ENCODE measurements at places on chromosomes 5 and 9. TPM values are rescaled to one million over a fixed set of nuclear protein-coding genes. Genes with fewer than 3 reads are reported as not detected.
A peak's percentile ranks its signal among the peaks of the same experiment; 100 is the strongest.

DNA sequence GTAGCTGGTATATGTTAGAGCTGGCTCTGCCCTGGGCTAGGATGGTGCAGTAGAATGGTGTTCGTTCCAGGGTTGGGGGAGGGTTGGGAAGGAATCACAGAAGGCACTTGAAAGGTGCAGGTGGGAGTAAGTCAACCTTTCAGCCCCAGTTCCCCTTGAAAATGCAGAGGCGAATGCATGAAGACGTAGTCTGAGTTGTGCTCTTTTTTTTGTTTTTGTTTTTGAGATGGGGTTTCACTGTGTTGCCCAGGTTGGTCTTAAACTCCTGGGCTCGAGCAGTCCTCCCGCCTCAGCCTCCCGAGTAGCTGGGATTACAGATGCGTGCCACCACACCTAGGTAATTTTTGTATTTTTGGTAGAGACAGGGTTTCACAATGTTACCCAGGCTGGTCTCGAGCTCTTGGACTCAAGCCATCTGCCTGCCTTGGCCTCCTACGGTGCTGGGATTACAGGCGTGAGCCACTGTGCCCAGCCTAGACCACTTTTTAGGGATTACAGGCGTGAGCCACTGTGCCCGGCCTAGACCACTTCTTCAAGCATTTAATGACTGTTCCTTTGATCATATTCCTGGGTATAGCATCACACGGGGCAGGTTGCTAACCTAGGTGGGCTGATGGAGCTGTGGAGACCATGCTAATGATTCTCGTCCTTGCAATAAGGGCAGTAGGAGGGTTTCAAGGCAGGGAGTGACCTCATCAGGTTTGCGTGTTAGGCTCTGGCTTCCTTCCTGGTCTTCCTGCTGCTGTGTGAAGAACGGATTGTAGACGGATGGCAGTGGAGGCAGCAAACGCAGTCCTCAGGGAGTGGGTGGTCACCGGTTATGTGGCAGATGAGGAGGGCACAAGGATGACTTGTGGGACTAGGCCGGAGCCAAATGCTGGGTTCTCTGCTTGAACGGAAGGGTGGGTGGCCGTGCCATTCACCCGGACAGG, 13.7 kb downstream of the EHMT1 start:
- H3K4me1 ChIP-seq = no peaks in the 10 kb centered on the region
- H3K27ac ChIP-seq = no peak overlapping the region
- H3K4me3 ChIP-seq = no peak overlapping the region
- no peaks in the 10 kb centered on the region for H3K36me3 ChIP-seq

- no peak overlapping the region for H3K27ac ChIP-seq
- DNase-seq = no peak
- H3K27me3 ChIP-seq = no peaks in the 10 kb centered on the region
Observed at GRCh38 chr5:5787373-5787772, 364.9 kb downstream of the ICE1 start.

DNA sequence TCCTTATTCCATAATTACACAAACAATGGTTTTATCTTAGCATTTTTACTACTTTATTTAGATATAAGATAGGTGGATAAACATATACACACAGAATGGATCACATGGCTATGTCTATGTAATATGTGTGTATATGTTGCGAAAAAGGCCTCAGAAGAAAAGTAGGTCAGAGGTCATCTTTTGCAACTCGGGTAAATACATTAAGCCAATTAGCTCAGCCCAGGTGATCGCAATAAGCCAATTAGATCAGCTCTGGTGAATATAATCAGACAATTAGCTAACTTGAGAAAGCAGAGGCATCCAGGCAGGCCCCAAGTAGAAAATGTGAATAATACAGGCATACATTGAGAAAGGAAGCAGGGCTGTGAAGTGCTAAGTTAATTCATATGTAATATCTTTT, 24.3 kb downstream of the SLCO4C1 start:
- H3K4me1 ChIP-seq = peaks cover 12% of the 10 kb centered on the region
- DNase-seq = peak; percentile 70
- no peaks in the 10 kb centered on the region for H3K36me3 ChIP-seq
- peaks cover 23% of the 10 kb centered on the region for H3K27me3 ChIP-seq
- no peak overlapping the region for H3K4me3 ChIP-seq
- H3K27ac ChIP-seq = no peak overlapping the region

- H3K27me3 ChIP-seq = no peaks in the 10 kb centered on the region
- no peak for DNase-seq
- H3K4me1 ChIP-seq = no peaks in the 10 kb centered on the region
- H3K4me3 ChIP-seq = no peak overlapping the region
- H3K36me3 ChIP-seq = no peaks in the 10 kb centered on the region
Observed at GRCh38 chr5:142132916-142133315, 24.3 kb downstream of the NDFIP1 start.

DNA sequence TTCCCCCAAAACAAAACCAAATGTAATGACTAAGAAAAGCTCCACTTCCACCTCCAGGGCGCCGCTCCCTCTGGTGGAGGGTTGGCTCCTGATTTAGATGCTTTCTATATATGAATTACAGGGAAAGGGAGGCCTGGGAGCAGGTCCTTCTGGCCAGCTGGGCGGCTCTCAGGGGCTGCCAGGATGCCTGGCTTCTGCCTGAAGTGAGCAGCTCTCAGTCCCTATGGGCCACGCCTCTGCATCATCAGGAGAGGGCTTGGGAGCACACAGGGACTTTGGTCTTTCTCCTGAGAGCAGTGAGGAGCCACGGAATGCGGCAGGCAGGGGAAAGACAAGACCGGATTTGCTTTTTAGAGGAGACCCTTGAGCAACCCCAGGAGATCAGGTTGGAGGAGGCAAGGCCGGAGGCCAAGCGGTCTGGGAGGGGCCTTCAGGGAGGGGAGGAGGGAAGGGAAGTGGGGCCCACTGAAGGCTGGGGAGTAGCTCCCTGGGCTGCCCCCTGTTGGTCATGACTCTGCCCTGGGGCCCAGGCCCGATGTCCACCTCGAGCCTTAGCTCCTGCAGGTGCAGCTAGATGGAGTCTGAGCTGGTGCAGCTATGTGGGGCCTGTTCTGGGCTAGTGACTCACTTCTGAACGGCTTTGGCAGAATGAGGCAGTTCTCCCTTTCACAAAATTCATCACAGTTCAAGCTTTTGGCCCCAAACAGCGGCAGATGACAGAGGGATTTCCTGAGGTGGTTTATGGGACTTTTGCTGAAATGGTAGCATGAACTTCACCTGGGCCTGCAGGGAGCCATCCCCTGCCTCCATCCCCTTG, 11.3 kb upstream of the GRHPR start:
- no peak overlapping the region for H3K27ac ChIP-seq
- H3K27me3 ChIP-seq = no peaks in the 10 kb centered on the region
- H3K4me1 ChIP-seq = peaks cover 45% of the 10 kb centered on the region
- no peak overlapping the region for H3K4me3 ChIP-seq
- peak; percentile 36 for DNase-seq

GRCh38 chr9:81825846-81826516, 102.2 kb upstream of the SPATA31D4 start:
- no peak overlapping the region for H3K4me3 ChIP-seq
- DNase-seq = peak; percentile 39
- no peaks in the 10 kb centered on the region for H3K27me3 ChIP-seq
- H3K4me1 ChIP-seq = peaks cover 40% of the 10 kb centered on the region
- H3K36me3 ChIP-seq = no peaks in the 10 kb centered on the region

- no peaks in the 10 kb centered on the region for H3K4me1 ChIP-seq
- H3K27me3 ChIP-seq = no peaks in the 10 kb centered on the region
- H3K4me3 ChIP-seq = no peak overlapping the region
- no peak for DNase-seq
- H3K27ac ChIP-seq = peak overlapping the region; percentile 6
Observed at GRCh38 chr9:128625391-128626146, 31.1 kb downstream of the DYNC2I2 start.

GRCh38 chr5:135966790-135967189, 12.0 kb upstream of the LECT2 start:
- DNase-seq = no peak
- no peaks in the 10 kb centered on the region for H3K27me3 ChIP-seq
- H3K27ac ChIP-seq = no peak overlapping the region
- H3K4me1 ChIP-seq = no peaks in the 10 kb centered on the region
- no peaks in the 10 kb centered on the region for H3K36me3 ChIP-seq
- H3K4me3 ChIP-seq = no peak overlapping the region

DNA sequence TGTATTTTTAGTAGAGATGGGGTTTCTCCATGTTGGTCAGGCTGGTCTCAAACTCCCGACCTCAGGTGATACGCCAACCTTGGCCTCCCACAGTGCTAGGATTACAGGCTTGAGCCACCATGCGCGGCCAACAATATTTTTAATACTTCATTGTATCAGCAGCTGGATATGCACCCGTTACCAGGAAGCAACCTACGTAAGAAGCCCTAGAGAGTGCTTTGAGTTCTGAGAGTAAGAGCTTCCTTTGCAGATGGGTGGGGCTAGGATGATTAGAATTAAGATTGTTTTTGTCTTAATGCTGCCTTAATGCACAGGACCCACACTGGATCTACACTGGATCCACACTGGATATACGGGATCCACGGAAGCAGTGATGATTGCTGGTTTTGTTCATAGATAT, 123.9 kb upstream of the ABCA1 start:
- no peaks in the 10 kb centered on the region for H3K36me3 ChIP-seq
- no peak overlapping the region for H3K4me3 ChIP-seq
- no peak for DNase-seq
- H3K4me1 ChIP-seq = no peaks in the 10 kb centered on the region
- no peak overlapping the region for H3K27ac ChIP-seq

GRCh38 chr5:145056800-145057199, 778.3 kb downstream of the PRELID2 start:
- no peaks in the 10 kb centered on the region for H3K27me3 ChIP-seq
- no peak overlapping the region for H3K27ac ChIP-seq
- no peaks in the 10 kb centered on the region for H3K4me1 ChIP-seq
- DNase-seq = no peak
- H3K4me3 ChIP-seq = no peak overlapping the region

- no peaks in the 10 kb centered on the region for H3K36me3 ChIP-seq
- H3K4me3 ChIP-seq = no peak overlapping the region
- no peaks in the 10 kb centered on the region for H3K4me1 ChIP-seq
- H3K27me3 ChIP-seq = no peaks in the 10 kb centered on the region
Observed at GRCh38 chr5:39605588-39606575, 181.1 kb upstream of the DAB2 start.

Gene CDX1
- total RNA-seq = not detected

Gene KCNIP1
- total RNA-seq = 2.8 TPM

All from neural progenitor cell (in vitro differentiated cells).